Right atrium auricular region (tissue), 2 donors: ENCODE measurements at places on chromosomes 6 and 20. TPM values are rescaled to one million over a fixed set of nuclear protein-coding genes. Genes with fewer than 3 reads are reported as not detected.

- no peak for DNase-seq
Measured at GRCh38 chr6:133394630-133395029, 153.5 kb downstream of the EYA4 start.

DNA sequence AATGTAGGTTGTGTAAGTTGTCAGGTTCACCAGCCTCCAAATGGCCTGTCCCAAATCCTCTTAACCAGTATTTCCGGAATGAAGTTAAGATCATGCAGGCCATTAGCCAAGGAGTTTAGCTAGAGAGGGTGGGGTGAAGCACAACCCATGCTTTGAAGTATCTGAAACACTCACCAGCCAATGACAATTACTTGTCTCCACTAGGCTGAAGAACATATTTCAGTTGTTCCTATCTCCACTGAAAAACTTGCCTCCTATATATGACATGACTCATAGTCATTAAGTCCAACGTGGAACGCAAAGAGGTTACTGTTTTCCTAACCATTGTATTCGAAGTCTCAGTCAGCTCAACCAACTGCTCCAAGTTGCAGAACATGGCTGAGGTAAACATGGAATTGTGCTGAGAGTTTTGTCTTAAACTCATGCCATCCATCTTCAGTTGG lies 37.4 kb upstream of the TNFAIP3 start:
- DNase-seq, result no peak

DNA sequence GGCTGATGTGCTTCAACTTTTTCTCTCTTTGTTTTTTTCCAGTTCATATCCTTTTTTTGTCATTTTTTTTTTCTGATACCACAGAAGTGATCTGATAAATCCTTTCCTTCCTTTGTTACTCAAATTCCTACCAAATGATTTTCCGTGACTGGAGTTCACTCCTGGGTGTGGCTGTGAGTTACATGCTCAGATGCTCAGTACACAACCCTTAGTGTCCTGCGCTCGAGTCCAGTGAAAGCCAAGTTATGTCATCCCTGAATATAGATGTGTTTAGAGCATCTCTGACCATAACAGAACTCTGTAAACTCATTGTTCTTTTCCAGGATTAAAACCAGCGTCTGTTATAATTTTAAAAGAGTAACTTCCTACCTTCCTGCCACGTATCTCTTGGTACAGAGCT lies 147.2 kb upstream of the AKAP12 start:
- no peak for DNase-seq

DNA sequence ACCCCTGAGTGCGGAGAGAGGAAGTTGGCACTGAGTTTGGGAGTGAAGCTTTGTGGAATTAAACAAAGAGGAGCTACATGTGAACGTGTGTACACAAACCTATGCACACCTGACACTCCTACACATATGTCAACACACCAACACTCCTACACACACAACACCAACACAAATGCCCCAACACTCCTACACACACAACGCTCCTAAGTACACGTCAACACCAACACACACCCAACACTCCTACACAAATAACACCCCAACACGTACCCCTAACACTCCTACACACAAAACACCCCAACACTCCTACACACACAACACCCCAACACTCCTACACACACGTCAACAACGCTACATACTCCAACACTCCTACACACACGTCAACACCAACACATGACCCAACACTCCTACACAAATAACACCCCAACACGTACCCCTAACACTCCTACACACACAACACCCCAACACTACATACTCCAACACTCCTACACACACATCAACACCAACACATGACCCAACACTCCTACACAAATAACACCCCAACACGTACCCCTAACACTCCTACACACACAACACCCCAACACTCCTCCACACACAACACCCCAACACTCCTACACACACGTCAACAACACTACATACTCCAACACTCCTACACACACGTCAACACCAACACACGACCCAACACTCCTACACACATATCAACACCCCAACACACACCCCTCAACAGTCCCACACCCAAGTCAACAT lies 40.1 kb upstream of the ZBP1 start:
- DNase-seq, result peak; percentile 26

Gene TMEM244
- not detected for total RNA-seq

DNA sequence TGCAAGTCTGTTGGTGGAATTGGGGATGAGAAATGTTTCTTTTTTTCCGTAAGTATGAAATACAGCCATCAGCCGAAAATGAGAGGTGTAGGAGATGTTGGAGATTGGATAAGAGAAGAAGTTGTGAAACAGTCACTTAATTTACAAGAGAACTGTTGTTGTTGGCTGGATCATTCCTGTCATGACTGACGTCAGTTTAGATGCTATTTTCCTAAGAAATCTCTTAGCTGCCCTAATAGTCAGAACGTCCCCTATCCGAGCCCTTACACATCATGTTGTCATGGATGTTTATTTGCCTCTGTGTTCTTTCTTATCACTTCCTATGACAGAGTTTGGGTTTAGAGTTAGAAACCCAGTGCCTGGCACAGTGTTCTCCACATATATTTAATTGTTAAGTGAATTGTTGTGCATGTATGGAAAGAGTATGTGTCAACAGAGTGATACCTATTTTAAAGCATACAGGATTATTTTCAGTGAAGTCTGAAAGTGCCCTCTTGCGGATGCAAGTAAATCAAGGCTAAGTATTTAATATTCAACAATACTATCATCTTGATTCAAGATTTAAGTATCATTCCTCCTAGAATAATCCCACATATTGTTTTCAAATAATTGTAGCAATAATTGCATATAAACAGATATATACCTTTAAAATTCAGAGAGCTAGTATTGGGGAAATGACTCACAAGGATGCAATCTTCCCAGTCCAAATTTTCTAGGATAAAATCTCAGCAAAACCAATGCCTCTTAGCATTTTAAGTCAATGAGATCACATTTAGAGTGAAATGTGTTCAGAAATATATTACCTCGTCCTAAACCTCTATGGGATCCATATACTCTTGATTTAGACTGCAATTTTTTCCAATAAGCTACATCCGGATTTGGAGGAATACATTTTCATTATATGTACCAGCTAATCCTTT lies 309.9 kb upstream of the NOX3 start:
- DNase-seq, result no peak

GRCh38 chr6:135159531-135159930 lies 21.6 kb upstream of the MYB start:
- DNase-seq, result no peak

- no peak for DNase-seq
Measured at GRCh38 chr6:155623450-155624178, 168.0 kb upstream of the NOX3 start.

GRCh38 chr6:91304521-91304920 lies 717.6 kb upstream of the MAP3K7 start:
- no peak for DNase-seq

DNA sequence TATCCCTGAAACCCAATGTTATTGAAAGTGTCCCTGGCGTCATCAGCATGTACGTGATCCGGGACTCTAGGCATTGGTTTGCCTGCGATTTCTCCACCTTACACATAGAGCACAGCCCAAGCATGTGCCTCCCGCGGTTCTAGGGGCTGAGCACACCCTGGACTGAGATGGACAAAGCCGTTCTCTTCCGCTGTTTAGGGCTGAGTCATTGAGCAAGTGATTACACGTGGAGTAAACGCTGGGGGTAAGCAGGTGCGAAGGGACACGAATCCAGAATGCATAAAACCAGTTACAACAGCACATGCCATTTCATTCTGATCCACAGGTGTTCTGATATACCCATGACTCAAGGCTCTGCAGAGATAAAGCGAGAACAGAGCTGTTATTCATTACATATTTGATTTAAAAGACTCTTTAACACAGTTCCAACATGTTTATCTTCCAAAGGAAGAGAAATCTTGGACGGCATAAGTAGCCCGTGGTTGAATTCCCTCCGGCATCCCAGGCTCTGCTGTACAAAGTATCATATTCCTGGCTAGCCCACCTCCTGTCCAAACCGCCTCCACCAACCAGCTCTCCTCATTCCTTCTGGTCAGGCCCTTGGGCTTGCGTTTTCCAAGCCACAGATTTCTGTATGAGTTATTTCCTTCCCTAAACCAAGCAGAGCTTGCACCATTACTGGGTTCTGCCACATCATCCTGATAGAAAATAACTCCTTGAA lies 36.1 kb upstream of the THBS2 start:
- peak; percentile 78 for DNase-seq

Gene VAPB
- total RNA-seq, result 21.8 TPM

DNA sequence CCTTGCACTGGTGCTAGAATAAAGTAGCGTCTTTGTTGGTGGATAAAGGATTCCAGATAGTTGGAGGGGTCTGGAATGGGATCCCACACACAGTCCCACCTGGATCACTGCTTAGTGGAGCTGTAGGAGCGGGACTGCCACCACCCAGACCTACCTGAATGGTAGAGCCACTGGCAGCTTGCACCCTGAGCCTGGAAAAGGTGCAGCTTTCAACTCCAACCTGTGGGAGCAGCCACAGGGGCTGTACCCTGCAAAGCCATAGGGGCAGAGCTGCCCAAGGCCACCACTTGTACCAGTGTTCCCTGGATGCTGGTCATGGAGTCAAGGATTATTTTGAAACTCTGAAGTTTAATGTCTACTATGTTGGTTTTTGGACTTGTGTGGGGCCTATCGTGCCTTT lies 26.9 kb downstream of the VTA1 start:
- no peak for DNase-seq

- DNase-seq, result no peak
Measured at GRCh38 chr6:7489376-7489775, 52.1 kb upstream of the DSP start.

- DNase-seq, result no peak
Measured at GRCh38 chr6:1986454-1987243, 258.8 kb downstream of the GMDS start.

DNA sequence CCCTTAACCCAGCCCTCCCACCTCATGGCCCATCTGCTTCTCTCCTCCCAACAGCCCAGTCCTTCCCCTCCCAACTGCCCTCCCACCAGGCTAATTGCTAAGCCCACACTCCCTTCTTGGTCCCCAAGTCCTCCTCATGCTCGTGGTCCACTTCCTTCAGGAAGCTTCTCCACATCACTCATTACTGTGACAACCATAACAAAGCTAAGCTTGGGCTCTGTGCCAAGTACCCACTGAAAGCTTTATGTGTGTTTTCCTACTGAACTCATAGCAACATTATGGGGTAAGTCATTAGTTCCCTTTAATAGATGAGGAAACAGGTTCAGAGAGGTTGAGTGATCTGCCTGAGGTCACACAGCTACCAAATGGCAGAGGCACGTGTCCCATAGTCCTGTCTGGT lies 16.2 kb downstream of the FRS3 start:
- DNase-seq, result no peak

DNA sequence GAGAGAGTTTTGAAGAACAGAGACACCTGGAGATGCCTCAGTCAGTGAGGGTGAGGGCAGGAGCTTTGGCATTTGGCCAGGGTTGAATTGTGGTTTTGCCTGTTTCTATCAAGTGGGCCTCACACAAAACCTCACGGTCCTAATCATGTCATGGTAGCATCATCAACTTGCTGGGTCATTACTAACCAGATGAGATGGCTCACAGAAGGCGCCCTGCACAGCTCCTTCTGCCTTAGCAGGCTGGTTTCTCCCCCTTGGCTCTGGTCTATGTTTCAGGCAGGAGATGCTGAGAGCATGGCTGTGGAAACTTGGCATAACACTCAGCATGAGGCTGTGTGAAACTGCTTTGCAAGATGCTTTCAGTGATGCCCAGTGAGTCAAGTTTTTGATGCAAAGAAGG lies 99.3 kb downstream of the LRRC1 start:
- DNase-seq, result no peak

Gene KCNS1
- total RNA-seq, result 0.33 TPM

DNA sequence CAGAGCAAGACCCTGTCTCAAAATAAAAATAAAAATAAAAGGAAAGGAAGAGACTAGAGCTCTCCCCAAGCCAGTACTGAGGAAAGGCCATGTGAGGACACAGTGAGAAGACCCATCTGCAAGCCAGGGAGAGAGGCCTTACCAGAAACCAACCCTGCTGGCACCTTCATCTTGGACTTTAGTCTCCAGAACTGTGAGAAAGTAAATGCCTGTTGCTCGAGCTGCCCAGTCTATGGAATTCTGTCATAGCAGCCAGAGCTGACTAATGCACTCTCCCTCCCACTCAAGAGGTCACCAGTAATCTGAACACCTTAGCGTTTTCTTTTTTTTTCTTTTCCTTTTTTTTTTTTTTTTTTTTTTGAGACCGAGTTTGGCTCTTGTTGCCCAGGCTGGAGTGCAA lies 7.3 kb upstream of the PRPH2 start:
- DNase-seq, result no peak

- no peak for DNase-seq
Measured at GRCh38 chr20:44781118-44781517, 29.2 kb downstream of the RIMS4 start.
